Stimulated activated CD8-positive, alpha-beta memory T cell treated with anti-CD3 and anti-CD28 coated beads, Interleukin-7, amount 100 ng/mL, for 4 hours (primary cell): ENCODE measurements at places on chromosomes 12 and 14.

DNA sequence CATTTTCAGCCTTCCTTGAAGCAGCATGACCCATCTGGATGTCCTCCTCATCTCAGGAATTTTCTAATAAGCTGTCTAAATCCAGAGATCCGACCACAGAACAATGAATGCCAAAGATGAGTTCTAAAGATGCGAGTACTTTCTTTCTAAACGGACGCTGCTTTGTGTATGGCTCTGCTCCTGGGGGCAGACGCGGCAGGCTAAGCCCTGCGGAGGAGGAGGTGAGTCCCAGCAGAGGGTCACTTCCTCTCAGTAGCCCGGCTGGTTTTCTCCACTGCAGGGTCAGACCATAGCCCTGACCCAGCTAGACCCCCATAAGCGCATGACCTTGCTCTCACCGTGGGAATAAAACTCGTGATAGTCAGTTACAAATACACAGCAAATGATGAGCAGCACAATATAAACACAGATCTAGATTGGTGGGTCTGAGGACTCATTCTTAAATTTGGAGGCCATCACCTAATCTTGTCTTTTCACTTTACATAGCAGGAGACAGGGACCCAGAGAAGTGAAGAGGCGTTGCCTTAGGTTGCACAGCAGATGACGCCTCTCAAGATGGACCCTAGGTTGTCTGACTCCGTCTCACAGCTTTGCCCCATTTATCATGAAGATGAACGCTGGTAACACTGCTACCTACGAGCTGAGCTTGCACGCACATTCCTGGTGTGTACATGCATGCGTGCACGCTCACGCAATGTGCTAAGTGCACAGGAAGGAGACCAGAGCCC is 16.6 kb downstream of the SSH1 start:
- no peak for DNase-seq

DNA sequence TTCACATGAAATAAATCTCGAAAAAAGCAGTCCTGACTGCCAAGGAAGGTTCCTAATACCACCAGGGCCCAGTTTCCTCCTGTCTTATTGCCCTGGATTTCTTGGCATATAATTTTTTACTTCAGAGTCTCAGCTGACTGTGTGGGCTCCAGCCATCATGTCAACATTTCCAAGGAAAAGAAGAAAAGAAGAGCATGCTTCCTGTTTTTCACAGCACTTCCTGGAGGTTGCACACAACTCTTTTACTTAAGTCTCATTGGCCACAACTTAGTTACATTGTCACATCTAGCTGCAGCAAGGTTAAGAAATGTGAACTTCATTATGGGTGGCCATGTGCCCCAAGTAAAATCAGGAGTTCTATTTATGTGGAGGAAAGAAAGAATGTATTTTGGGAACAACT is 24.3 kb downstream of the DACT1 start:
- no peak for DNase-seq

DNA sequence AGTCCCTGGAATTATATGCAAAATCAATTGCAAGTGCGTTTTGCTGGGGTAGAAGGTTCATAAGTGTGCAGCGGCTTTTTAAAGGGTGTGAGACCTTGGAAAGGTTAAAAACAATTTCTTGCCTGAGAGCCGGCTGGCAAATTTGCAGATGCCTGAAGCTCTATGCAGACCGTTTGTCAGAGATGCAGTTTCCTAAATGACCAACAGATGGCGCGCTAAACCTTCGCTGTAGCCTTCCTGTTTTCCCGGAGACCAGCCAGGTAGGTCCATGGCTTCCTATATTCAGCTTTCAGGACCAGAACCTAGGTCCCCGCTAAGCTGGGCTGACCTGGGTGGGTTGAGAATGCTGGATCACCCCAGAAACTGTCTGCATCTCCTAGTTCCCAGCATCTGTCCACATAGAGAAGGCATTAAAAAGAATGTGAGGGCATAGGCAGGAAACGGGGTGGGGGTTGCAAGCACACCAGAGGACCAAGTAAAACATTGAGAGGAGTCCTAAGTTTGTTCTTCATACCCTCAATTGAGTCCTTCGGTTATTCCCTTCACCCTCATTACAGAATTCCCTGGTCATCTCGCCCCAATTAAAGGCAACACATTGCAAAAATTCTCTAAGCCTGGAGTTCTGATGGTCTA is 5.7 kb upstream of the NOS1 start:
- peak; percentile 4 for DNase-seq

- no peak for DNase-seq
These were observed 12.3 kb upstream of the PARP11 start for GRCh38 chr12:3885277-3886094.

DNA sequence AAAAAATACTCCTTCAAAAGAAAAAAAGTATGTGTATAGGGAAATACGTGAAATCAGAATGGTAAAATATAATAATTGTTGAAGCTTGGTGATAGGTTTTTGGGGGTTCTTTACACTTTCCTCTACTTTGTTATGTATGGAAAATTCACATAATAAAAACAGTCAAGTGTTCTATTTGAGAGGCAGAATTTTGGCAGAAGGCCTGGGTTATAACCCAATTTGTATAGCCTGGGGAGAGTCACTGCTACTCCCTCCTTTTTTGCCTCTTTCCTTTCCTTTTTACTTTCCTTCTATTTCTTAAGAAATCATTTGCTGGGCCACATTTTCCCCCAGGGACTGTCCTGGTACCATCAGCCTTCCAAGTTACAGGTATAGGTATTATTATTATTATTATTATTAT is 105.7 kb downstream of the CRADD start:
- DNase-seq: no peak

GRCh38 chr14:33762161-33762851 is 188.6 kb downstream of the EGLN3 start:
- DNase-seq: no peak

DNA sequence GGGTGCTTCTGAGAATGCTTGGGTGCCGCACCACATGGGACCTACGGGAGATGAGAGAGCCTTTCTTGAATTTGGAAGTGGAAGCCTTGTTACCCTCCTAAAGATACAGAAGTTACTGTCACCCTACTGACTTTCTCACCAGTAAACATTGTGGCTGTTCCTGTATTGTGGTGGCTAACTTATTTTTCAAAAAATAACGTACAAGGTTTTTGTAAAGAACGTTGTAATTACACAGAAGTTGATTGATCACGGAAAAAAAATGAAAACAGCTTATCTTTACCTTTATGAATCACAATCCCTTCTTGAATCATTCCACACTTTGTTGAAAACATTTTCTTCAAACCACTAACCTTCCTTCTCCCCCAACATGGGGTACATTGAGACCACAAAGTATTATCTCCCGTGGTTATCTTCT is 22.0 kb upstream of the PPFIBP1 start:
- no peak for DNase-seq

DNA sequence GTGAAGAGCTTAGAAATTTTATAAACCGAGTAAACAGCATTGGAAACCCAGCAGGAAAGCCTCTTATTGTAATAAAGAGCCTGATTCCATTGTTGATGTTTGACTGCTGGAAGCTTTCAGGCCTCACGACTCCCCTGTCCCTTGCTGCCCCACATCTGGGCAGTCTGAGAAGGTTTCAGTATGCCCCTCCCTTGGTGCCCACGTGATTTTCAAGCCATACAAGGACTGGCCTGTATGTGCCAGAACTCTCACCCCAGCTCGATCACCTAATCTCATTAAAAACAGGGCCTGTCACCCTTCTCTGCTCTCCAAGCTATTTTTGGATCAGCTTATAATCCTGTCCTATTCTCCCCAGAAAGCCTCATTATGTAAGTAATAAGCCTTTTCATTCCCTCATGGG is 7.5 kb upstream of the PYROXD1 start:
- no peak for DNase-seq

- no peak for DNase-seq
These were observed 57.9 kb downstream of the SLCO1A2 start for GRCh38 chr12:21276826-21277225.

DNA sequence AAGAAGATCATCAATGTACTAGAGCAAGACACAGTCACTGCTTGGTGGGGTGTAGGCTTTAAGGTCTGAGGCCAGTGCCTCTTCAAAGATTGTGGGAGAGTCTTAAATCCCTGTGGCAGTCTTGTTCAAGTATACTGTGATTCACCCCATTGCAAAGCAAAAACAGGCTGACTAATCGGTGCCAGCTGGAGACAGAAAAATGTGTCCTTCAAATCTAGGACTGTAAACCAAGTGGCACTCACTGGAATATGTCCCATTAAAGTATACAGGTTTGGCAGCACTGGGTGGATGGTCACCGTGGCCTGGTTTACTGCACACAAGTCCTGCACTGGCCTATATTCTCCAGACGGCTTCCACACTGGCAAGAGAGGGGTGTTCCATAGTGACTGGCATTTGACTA is 1315.3 kb downstream of the TMEM121 start:
- no peak for DNase-seq

- no peak for DNase-seq
These were observed 50.3 kb downstream of the DAD1 start for GRCh38 chr14:22538671-22539228.

DNA sequence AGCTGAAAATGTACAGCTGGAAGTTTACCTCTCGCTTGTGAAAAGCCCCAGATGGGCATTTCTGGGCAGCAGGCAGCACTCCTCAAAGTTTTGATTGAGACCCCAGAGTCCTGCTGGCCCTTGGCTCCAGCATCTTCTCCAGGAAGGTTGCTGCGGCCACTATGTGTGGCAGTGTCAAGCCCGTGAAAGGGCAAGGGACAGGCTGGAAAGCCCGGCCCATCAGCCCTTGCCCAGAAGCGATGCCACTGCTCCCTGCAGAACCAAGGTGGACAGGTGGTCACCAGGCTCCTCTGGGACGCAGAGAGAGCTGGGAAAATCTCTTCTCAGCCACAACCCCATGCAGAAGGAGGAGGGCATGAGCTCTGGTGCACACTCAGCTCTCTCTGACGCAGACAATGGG is 73.5 kb upstream of the BCL11B start:
- no peak for DNase-seq

DNA sequence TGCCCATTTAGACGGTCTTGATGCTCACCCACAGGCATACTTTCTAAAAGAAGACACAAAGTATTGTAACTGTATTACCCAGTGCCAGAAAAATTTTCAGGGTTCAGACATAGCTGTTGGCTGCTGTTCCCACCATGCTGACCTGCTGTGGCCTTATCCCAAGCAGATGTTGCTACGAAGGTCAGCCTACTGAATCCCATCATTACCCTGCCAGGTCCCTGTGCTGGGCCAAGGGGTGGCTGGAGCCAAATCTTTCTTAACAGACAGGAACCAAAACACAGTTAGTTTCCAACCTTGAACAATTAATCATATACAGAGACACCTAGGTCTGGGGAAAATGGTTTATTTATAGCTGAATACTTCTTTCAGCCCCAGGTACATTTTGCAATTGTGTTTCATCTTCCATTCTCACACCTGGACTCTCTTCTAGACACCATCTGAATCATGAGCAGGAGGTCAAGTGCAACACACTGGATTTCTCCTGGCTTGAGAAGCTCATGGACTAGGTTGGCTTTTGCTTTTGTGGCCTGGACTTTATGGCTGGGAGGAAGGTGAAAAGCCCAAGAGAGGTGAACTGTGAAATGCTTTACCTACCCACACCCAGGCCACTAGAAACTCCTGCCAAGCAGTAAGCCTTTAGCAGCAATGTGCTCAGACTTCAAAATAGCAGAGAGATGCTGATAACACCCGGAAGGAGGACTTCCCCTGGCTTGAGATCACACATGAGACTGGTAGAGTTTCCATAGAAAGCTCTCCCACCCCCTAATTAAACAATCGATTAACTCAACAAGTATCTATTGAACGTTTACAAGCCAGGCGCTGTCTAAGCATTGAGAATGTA is 150.1 kb downstream of the SUDS3 start:
- DNase-seq: no peak

GRCh38 chr14:105500036-105500725 is 9.1 kb downstream of the TEDC1 start:
- DNase-seq: no peak

DNA sequence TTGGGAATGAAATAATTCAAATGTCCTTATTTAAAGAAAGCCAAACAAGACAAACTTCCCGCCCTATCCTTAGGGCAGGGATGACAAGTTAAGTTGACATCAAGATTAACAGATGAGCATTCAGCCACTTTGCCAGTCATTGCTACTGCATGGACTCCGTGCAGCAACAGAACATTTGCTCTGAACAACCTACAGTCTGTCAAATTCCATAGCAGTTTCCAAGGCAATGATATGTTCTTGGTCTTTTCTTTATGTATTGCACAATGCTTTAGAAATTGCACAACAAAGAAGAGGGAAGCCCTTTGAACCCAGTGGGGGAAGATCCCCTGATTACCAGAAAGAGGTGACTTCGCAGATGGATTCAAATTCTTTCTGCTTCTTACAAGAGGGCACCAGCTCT is 269.8 kb downstream of the BCAT1 start:
- DNase-seq: no peak
